ENCODE measurements at places on chromosomes 7 and 10.

DNA sequence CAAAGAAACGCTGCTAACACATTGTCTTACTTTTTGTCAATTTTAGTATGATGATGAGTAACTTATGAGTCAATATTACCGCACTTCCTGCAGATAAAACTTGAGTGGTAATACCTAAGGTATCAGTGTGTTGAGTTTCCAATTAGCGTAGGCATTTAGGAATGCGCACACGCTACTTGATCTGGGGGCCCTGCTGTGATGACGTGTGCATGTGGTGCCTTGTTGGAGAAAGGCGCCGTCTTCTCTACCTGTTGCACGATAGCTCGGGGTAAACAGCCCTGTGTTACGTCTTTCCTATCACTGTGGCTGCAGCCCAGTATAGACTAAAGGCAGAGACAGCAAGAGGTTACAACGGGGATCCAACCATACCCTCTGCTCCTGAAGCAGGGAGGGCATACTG is 476.8 kb upstream of the ADARB2 start:
- no peak for DNase-seq

DNA sequence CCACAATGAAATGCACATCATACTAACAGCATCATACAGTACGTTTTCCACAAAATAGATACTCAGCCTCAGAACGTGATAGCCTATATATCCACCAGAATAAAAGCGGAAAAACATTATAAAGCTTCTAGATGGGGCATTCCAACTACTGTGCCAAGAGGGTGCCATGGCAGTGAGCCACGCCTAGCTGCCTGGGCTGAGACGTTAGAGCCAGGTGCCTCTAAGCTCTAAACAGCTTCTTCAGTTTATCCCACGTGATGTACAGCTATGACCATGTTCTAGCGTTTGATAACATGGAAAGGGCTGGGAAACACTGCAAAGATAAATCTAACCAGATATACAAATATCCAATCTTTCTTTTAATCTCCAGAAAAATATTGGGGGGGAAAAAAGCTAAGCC is 17.8 kb downstream of the USP6NL start:
- no peak for DNase-seq

DNA sequence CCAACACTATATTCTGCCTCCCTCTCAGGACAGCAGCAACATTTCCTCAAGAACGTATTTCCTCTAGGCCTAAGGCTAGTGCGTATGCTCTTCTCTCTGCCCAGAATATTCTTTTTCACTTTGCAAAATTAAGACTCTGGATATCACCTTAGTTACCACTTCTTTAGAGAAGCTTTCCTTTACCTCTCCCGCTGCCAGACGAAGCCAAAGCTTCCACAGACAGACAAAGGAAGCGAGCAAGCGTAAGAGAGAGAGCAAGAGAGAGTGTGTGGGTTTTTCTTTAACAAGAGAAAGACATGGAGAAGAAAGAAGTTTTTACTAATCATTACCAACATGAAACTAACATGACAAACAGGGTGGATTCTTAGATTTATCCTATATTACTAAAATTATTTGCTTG is 64.1 kb downstream of the P4HA1 start:
- DNase-seq: no peak

DNA sequence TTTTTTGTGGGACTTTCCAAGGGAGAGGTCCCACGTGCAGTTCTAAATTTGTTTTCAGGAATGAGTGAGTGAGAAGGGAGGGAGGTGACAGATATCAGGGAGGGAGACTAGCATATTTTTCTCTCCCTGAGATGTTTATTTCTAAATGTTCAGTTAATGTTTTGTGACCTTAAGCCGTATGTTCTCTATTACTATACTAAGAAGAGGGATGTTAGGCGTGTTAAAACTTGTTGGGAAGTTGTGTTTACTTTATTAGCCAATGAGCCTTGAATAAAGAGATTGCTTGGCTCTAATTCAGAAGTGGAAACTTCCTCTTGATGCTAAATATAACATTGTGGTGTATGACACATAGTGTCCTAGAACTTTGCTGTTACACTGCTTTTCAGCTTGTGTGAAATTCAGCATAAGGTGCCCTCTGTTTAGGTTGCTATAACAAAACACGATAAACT is 37.3 kb downstream of the DNAH11 start:
- no peak for DNase-seq

DNA sequence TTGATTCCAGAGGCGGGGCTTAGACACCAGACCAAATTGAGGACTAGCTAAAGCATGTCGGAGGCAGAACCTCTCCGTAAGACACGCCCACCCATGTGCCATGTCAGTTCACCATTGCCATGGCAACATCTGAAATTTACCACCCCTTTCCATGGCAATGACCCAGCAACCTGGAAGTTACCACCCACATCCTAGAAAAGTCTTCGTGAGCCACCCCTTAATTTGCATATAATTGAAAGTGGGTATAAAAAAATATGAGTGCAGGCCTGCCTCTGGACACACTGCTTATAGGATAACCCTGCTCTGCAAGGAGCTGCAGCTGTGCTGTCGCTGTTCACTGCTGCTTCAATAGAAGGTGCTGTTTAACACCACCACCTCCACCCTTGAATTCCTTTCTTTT is 28.0 kb downstream of the TMEM270 start:
- no peak for DNase-seq

GRCh38 chr10:61842755-61843497 is 58.6 kb upstream of the ARID5B start:
- no peak for DNase-seq

GRCh38 chr10:102641402-102641801 is 2.9 kb upstream of the TRIM8 start:
- DNase-seq: no peak

DNA sequence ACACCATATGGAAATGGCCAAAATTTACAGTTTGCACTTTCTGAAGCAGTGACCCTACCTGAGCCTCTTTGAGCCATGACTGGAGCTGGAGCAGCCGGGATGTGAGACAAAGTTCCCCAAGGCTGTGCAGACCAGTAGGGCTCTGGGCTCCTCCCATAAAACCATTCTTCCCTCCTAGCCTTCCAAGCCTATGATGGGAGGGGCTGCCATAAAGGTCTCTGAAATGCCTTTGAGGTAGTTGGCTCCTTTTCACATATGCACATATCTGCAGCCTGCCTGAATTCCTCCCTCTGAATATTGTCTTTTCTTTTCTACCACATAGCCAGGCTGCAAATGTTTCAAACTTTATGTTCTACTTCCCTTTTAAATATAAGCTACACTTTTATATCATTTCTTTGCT is 516.6 kb upstream of the POM121L12 start:
- no peak for DNase-seq

DNA sequence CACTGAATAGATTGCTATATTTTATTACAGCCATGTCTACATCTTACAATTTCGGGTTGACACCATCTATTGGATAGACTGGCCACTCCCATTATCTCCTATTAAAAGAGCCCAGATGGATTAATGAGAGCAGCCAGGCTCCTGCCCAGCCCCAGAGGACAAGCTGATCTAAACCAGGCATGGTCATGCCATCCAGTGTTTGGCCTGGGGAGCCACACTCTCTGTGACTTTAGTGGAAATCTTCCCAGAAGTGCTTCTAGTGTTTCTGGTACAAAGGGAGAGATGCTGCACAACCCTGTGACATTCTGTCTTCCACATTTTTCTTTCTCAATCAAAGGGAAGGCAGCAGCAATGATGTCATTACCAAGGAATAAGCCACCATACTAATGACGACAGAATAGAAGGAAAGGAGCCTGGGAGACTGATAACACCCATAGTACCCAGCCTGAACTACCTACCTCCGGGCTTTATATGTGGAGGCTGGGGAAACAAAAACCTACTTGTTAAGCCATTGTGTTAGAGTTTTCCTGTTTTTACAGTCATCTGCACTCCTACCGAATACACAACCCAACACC is 5.0 kb downstream of the NEBL start:
- no peak for DNase-seq

- DNase-seq: no peak
Observed at GRCh38 chr10:95284807-95285206, 6.0 kb downstream of the PDLIM1 start.

DNA sequence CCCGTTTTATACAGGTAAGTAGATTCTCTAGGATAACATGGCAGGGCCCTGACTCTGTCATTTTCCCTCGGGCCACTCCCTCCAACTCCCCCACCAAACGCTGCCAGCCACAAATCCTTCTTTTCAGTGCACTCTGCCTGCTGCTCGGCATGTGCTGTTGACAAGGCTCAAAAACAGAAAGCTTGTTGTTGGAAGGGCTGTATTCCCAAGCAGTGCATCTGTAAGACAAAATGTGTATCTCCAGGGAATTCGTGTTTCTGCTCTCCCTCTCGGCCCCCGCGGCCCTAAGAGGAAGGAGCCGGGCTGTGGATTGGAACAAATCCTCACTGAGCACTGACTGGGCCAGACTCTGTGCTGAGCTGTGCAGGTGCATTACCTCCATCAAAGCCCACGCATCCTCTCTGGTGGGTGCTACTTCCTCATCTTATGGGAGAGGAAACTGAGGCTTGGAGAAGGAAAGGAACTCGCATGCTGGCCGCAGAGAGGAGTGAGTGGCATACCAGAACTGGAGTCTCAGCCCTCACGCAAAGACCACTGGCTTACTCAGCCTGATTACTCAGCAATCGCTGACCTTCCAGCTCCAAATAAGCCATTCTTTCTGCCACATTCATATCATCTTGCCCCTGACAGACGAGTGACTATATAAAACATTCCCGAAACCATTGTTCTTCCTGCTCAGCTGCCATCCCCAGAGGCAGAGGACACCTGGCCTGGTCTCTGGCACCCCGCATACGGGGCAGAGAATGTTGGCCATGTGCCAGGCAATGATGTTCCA is 33.5 kb upstream of the ENO4 start:
- no peak for DNase-seq
